ENCODE measurements at places on chromosomes 2 and 18.
A peak's percentile ranks its signal among the peaks of the same experiment; 100 is the strongest.

DNA sequence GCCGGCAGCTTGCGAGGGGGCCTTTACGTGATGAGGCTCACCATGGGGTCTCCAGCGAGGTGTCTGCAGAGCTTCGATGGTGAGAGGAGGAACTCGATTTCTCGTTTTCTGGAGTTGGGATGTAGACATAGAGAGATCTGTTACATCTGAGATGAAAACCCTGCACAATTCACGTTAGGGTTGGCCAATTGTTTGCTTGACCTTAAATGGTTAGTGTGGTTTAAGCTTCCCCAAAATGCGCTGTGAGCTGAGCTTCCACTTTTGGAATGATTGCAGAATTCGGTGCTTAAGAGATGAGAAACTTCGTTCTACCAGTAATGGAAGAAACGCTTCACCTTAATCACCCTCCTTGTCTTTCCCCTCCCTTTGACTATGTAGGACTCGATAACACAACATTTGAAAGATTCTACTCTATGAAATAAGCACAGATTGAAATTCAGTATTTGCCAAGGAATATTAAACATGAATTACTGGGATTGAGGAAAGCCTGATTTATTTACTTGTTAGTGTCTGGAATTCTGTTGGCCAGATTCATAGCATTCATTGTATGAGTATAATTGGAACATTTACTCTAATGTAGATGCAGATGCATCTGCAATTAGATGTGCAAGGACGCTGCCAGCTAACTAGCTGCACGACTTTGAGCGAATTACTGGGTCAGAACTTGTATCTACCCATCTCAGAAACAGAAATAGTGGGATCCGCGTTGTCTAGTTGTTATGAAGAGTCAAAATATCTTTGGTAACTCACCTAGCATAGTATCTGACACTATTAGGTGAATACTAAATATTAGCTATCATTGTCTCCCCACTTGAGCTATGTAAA, 1.6 kb upstream of the KLF7 start:
- H3K36me3 ChIP-seq, result no peaks in the 10 kb centered on the region
- peak overlapping the region; percentile 90 for H3K27ac ChIP-seq
- no peak for DNase-seq
- H3K4me1 ChIP-seq, result peaks cover 5% of the 10 kb centered on the region
- no peaks in the 10 kb centered on the region for H3K27me3 ChIP-seq
- peak overlapping the region; percentile 36 for H3K4me3 ChIP-seq

DNA sequence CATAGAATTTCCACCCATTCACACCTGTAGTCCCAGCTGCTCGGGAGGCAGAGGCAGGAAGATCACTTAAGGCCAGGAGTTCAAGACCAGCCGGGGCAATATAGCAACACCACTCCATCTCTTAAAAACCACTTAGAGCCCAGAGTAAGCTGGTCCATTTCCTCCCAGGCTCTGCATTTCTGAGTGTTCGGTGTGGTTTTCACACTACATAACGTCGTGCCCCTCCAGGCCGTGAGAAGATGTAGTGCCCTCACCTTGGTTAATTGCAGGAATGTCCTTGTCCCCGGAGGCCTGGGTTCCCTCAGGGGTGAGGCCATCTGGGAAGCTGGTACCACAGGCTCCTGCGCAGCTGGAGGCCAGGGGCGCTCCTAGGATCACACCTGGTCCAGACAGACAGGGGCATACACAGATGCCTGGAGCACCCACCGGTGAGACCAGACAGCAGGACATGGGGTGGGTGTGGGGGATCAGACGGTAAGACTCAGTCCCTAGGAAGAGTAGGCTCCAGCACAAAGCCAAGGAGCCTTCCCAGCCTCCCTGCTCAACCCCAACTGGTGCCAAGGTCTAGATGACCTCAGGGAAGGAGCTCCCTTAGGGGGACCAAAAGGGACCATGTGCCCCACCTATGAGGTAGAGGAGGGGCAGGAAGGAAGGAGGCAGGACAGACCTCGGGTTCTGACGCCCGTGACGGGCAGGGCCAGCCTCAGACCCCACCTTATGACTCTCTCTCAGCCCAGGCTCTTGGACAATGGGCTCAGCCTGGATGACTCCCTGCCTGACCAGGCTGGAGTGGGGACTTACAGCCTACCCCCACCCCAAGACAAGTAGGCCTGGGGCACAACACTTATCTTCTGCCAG, 752 bp downstream of the ASTL start:
- no peaks in the 10 kb centered on the region for H3K4me1 ChIP-seq
- H3K27ac ChIP-seq, result no peak overlapping the region
- no peak overlapping the region for H3K4me3 ChIP-seq
- no peaks in the 10 kb centered on the region for H3K27me3 ChIP-seq
- no peak for DNase-seq
- no peaks in the 10 kb centered on the region for H3K36me3 ChIP-seq

GRCh38 chr18:52992041-52992440, 652.0 kb downstream of the DCC start:
- DNase-seq, result peak; percentile 83
- H3K4me3 ChIP-seq, result no peak overlapping the region
- H3K4me1 ChIP-seq, result no peaks in the 10 kb centered on the region
- no peaks in the 10 kb centered on the region for H3K27me3 ChIP-seq

DNA sequence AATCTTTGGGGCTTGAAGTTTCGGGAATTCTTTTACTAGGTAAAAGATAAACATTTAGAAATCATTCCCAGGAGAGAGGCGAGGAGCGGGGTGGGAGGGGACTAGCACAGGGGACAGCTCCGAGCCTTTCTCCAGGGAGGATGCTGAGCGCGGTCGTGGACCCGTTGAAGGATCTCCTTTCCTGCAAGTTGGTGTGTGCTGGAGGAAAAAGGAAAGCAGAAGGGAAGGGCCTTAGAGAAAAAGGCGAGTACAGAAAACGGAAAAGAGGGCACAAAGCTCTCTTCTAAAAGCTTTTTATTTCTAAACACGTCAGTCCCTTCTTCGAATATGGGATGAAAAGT, 640 bp downstream of the SLC39A6 start:
- peak; percentile 41 for DNase-seq
- peaks cover 3% of the 10 kb centered on the region for H3K4me1 ChIP-seq
- H3K27me3 ChIP-seq, result no peaks in the 10 kb centered on the region
- no peaks in the 10 kb centered on the region for H3K36me3 ChIP-seq
- peak overlapping the region; percentile 64 for H3K4me3 ChIP-seq
- H3K27ac ChIP-seq, result no peak overlapping the region

DNA sequence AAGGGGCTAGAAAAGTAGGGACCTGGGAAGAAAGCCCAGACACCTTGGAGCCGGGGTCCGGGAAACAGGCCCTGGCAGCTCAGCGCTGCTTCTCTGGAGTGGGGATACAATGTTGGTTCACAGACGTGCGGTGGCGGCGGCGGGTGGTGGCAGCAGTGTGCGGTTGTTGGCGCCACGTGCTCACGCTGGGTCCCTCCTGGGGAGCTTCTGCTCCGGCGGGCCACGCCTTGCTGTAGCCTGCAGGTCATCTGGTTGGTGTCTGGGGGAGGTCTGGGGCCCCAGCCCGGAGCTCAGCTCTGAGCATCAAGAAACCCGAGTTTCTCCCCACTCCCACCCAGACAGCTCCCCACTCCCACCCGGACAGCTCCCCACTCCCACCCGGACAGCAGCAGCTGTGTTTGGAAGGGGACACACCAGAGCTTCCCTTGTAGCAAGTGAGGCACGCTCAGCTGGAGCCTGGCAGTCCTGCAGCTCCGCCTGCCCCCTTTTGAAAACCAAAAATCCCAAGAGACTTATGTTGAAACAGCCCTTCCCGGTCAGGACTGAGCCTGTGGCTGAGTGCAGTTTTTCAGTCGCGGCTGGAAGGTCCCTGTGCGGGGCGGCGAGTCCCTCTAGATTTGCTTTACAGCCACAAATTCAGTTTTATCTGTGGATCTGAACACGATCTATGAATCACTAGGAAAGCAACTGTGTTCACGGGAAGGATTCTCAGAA, 46.9 kb downstream of the NFATC1 start:
- DNase-seq, result no peak
- H3K4me3 ChIP-seq, result no peak overlapping the region
- no peaks in the 10 kb centered on the region for H3K36me3 ChIP-seq
- H3K4me1 ChIP-seq, result peaks cover 3% of the 10 kb centered on the region
- no peak overlapping the region for H3K27ac ChIP-seq

DNA sequence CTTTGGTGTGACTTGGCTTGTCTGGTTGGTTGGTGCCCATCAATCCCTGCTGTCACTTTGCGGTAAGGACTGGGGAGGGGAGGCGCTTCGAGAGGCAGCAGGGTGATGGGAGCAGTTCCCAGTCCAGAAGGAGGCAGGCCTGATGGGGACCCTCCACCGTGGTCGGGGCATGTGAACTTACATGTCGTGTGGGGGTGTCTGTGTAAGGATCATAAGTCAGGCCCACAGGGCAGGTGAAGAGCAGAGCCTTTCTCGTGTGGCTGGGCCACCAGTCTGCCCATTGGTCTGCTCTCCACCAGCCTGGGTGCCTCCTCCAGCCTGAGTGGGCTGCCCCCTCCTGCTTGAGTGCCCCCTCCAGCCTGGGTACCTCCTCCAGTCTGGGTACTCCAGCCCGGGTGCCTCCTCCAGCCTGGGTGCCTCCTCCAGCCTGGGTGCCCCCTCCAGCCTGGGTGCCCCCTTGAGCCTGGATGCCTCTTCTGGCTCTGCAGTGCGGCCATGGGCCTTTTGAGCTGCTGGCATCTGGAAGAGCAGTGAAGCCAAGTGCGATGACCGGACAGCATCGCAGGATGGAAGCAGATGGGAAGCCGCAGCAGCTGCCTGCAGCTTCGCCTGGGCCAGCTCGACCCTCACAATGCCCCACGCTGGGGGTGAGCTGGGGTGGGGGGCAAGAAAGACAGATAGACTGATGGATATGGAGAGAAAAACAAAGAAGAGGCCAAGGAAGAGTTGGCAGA, 25.0 kb downstream of the ATOH8 start:
- H3K4me3 ChIP-seq, result no peak overlapping the region
- DNase-seq, result no peak
- no peaks in the 10 kb centered on the region for H3K36me3 ChIP-seq
- H3K27me3 ChIP-seq, result no peaks in the 10 kb centered on the region

- no peak overlapping the region for H3K4me3 ChIP-seq
- no peak overlapping the region for H3K27ac ChIP-seq
- DNase-seq, result no peak
- H3K4me1 ChIP-seq, result no peaks in the 10 kb centered on the region
- H3K27me3 ChIP-seq, result no peaks in the 10 kb centered on the region
- H3K36me3 ChIP-seq, result no peaks in the 10 kb centered on the region
Measured at GRCh38 chr2:187272255-187272654, 175.8 kb downstream of the CALCRL start.

GRCh38 chr2:219492575-219492974, 6.1 kb upstream of the GMPPA start:
- peak; percentile 68 for DNase-seq
- H3K27ac ChIP-seq, result no peak overlapping the region
- H3K4me3 ChIP-seq, result no peak overlapping the region

- H3K4me1 ChIP-seq, result no peaks in the 10 kb centered on the region
- no peaks in the 10 kb centered on the region for H3K27me3 ChIP-seq
- no peaks in the 10 kb centered on the region for H3K36me3 ChIP-seq
- H3K27ac ChIP-seq, result no peak overlapping the region
- no peak for DNase-seq
- no peak overlapping the region for H3K4me3 ChIP-seq
Measured at GRCh38 chr18:56458770-56459712, 179.4 kb downstream of the TXNL1 start.

- no peak overlapping the region for H3K4me3 ChIP-seq
- no peaks in the 10 kb centered on the region for H3K4me1 ChIP-seq
- H3K36me3 ChIP-seq, result no peaks in the 10 kb centered on the region
- DNase-seq, result no peak
Measured at GRCh38 chr18:54822872-54823845, 5.1 kb upstream of the RAB27B start.

GRCh38 chr2:205188239-205189138, 493.8 kb upstream of the NRP2 start:
- H3K36me3 ChIP-seq, result no peaks in the 10 kb centered on the region
- no peaks in the 10 kb centered on the region for H3K4me1 ChIP-seq
- no peak overlapping the region for H3K27ac ChIP-seq

DNA sequence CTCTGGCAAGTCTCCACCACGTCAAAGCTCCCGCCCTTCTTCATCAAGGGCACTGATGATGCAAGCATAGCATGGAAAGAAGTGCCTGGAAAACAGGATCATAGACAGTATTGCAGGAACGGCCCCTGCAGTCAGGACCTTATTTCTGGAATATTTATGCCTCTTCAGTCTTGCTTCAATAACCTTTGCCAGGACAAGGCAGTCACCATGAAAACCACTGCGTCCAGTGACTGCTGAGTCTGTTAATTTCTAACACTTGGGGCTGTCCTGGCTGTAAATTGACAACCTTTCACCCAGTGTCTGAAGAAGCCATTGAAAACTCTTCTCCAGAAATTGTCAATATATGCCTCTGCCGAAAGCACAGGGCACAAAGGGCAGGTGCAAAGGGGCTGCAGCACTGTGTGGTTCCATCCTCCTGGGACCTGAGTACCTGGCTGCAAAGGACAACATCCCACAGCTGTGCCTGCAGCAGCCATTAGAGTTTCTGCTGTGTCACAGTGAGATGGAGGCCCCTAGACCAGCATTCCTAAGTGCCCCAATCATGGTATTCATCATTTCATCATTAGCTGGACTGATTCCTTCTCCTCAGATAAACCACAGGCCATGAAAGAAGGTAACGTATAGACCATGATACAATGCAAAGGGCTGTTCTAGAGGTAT, 819.6 kb downstream of the RNF144A start:
- no peaks in the 10 kb centered on the region for H3K36me3 ChIP-seq
- no peak overlapping the region for H3K4me3 ChIP-seq
- DNase-seq, result peak; percentile 25
- no peaks in the 10 kb centered on the region for H3K27me3 ChIP-seq

DNA sequence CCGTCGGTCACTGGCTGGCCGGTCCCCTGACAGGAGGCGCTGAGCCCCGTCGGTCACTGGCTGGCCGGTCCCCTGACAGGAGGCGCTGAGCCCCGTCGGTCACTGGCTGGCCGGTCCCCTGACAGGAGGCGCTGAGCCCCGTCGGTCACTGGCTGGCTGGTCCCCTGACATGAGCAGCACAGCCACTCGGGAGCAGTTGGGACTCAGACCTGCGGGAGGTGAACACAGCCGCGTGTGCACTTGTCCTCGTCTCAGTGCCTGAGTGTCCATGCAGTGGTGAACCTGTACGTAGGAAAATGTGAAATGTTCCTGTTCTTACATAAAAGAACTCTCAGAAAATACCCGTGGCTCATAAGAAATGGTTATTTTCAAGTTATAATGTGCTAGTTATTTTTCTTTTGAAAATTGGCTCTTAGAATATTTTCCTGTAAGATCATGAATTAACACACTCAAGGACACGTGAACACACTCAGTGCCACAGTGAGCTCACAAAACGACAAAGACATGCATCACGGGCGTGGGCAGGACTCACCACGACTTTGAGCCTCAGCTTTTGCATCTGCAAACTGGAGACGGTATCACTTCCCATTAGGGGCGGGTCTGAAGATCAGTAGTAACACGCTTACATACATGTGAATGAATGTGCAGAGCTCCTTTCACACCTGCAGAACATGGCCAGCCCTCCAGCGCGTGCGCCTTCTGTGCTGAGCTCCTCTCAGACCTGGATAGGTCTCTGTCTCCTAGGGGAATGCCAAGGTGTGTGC, 21.1 kb upstream of the NFATC1 start:
- no peak overlapping the region for H3K4me3 ChIP-seq
- no peak overlapping the region for H3K27ac ChIP-seq
- no peaks in the 10 kb centered on the region for H3K27me3 ChIP-seq
- no peaks in the 10 kb centered on the region for H3K4me1 ChIP-seq
- DNase-seq, result no peak
